ENCODE measurements at places on chromosomes 2 and 18.

DNA sequence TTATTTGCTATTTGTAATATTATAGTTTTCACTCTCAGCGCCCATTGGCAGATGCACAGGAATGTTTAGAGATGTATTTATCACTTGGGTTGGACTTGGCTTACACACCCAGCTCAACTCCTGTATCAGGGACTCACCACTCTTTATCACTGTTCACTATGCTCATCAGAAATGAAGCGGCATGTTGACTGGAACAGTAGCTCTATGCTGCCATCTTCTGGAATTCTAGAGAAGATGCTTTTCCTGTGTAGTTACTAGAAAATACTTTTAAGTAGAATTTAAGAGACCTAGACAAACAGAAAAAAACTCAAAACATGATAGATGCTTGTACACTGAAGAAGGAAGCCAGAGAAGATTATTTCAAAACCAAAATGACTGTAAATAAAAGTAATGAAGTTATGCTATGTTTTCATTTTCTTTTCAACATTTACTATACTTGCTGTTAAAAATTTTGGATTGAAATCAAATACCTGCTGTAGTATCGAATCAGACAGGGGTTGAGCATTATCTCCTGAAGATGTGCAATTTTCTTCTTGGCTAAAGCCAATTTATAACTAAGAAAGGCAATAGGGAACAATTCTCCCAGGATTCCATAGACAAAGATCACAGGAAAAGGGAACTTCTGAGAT lies 47.4 kb upstream of the NXPH2 start:
- DNase-seq = peak; percentile 43

DNA sequence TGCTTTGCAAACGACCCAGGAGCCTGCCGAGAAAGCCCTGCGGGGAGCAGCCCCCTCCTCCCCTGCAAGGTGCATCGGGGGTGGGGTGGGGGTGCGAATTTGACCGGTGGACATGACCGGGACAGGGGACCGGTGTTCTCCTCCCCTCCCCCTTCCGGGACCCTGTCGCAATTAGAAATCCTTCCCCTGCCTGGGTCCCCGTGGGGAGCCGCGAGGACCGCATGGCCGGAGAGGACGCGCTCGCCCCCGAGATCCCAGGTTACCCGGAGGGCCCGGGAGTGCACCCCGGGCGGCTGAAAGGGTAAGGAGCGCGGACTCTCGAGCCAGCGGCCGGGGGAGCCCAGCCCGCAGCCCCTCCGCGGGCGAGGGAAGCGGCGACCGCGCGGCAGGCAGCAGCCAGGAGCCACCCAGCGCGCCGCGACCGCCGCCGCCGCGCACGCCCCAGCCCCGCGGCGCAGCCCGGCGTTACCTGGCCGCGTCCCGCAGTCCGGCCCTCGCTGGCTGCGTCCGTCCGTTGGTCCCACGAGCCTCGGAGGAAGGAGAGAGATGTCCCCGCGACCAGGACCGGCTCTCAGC lies 482 bp downstream of the DLGAP1 start:
- no peak for DNase-seq

DNA sequence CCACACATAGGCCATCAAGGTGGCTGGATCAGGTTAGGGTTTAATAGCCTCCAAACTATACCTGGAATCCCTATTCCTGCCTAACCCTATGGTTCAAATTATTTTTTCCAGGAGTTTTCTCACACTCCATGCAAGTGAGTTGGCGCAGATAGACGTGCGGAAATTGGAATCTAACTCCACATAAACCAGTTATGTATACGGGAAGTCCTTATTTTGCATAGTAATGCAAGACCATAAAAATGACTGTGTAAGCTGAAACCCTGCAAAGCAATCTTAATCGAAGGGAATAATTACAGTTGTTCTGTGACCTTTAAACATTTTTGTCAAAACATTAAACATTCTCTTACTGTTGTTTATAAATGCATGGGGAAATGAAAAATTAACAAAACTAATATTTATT lies 200.1 kb upstream of the SIX2 start:
- no peak for DNase-seq

- DNase-seq = no peak
Observed at GRCh38 chr2:232436381-232437194, 19.4 kb upstream of the ALPI start.

DNA sequence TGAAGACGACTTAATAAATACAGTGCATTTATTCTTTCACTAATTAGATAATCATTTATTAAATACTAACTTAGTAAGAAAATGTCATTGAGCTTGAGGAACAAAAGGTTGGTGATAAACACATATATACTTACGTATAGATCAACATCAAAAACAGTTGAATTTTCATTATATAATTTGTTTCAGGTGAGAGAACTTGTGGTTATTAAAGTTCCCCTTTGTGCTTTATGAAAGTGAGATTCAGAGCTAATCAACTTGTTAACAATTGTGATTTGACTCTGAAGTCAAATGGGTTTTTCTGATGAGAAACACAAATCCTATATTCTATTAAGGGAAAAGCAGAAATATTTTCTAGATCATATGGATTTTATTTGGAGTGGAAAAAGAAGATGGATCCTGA lies 524.0 kb downstream of the SOX11 start:
- DNase-seq = no peak

GRCh38 chr18:68376926-68377325 lies 338.0 kb downstream of the TMX3 start:
- DNase-seq = no peak

DNA sequence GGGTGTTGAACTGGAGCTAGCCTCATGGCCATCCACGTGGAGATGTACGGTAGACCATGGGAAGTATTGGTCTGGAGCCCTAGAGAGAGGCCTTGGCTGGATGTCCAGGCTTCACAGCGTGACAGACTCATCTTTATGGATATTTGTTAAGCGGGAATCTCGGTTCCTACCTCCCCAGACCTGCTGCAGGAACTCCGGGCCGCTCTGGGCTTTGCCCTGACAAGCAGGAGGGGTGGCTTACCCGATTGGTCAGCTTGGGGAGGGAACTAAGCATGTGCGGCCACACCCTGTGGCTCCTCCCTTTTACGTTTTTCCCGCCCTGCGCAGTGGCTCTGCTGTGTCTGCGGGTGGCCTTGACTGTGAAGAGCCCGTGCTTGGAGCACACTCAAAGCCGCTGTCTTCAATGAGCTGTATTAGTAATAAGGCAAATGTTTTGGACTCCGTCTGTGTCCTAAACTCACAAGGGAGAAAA lies 52.3 kb downstream of the PAPOLG start:
- DNase-seq = peak; percentile 2

- no peak for DNase-seq
Observed at GRCh38 chr2:183125659-183126341, 1.6 kb downstream of the NUP35 start.

GRCh38 chr18:32771871-32772580 lies 797 bp downstream of the KLHL14 start:
- no peak for DNase-seq

DNA sequence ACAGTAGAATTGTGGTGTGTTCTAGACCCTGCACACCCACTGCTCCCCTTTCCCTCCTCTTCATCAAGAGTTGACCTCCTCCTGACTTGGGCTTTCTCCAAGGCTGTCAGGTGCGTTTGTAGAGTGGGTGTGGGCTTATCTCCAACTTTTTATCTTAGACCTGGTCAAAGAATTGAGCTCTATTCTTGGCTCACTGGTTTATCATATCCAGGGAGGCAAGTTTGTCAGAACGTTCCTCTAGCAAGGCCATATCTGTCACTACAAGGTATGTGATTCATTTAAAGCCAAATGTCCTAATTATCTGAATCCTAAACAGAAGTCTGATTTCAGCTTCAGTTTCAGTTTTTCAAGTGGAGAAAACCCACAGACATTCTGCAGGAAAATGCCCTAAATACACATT lies 117.1 kb upstream of the MGAT5 start:
- no peak for DNase-seq

DNA sequence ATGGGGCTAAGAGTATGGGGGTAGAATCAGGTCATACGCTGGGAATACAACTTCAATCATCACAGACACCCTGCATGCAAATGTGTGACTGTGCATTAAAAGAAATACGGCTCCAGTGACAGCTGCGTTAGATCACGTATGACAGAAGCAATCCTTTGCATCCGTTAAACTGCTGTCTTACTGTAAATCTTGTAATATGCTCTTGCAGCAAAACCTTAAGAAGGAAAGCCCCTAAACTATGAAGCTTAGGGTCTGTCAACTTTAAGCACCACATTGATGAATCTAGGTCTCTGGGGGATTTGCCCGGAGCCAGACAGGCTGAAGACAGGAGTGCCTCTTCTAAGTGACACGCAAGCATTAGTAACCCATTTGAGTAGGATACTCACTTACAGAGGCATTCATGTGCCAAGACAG lies 84.7 kb upstream of the EML6 start:
- no peak for DNase-seq

- peak; percentile 34 for DNase-seq
Observed at GRCh38 chr2:71157124-71157793, 26.8 kb downstream of the MPHOSPH10 start.

DNA sequence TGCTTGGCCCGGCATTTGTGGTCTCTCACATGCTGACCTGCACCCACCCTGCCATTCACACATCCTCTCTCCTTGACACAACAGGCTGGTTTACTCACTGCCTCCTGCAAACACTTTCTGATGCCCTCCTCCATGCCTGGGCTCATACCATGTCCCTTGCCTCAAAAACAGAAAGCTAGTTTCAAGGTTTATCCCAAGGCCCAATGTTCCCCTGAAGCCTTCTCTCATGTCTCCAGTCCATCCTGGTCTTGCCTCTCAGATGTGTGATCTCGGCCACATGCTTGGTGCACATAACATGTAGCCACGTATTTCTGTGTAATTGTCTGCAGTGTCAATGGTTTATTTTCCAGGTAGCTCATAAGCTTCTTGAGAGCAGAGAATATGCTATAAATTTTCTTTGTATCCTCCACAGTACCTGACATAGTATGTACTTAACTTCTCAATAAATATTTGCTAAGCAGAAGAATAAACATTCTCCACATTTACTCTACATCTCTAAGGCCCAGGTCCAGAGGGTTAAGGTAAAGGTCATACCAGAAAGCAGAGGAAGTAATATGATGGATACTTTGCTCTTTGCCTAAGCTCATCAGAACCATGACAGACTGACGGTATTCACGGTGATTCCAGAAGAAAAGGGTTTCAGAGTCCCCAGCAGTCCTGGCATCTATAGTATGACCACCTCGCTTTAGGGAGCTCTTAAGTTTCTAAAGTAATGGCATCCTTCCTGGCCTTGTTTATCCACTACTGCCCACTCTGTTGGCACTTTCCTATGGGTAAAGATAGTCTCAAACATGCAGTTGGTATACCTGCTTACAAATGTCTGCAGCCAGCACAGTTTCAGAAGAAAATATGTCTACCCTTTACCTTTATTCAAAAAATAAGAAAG lies 163.4 kb upstream of the ZFP36L2 start:
- DNase-seq = no peak

DNA sequence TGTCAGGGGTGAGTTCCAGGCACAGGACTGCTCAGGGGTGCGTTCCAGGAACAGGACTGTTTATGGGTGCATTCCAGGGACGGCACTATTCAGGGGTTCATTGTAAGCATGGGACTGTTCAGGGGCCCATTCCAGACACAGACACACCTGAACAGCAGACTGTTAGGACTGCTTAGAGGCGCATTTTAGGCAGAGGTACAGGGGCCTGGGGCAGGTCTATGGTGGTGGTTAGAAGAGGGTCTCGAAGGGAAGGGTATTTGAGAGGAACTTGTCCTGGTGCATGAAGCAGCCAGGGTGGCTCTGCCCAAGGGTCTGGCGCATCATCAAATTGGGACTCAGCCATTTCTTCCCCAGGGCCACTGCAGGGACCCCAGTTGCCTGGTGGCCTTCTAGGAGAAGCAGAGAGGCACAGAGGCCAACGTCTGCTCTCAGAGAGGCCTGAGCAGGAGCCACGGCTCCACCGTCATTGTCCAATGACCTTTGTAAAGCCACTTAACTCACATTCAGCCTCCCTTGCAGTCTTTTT lies 14.8 kb upstream of the MLPH start:
- DNase-seq = no peak

- no peak for DNase-seq
Observed at GRCh38 chr18:54964741-54965140, 5.5 kb upstream of the CCDC68 start.

DNA sequence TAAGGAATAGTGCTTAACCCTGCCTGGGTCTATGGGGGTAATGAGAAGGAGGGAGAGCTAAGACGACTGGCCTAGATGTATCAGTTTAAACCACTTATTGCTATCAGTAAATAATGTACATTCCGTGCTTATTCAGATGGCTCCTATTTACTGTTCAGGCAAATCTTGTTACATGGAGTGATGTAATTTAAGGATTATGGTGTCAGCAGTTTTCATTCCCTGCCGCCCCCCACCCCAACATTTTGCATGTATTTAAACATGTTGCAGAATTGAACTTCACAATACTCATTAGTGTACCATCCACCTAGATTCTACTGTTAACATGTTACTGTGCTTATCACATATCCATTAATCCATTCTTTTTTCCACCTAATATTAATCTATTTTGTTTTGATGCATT lies 11.7 kb downstream of the AGPS start:
- DNase-seq = no peak
